ENCODE measurements at places on chromosomes 4 and X.

GRCh38 chr4:17230727-17231126, 281.2 kb downstream of the QDPR start:
- DNase-seq = no peak

DNA sequence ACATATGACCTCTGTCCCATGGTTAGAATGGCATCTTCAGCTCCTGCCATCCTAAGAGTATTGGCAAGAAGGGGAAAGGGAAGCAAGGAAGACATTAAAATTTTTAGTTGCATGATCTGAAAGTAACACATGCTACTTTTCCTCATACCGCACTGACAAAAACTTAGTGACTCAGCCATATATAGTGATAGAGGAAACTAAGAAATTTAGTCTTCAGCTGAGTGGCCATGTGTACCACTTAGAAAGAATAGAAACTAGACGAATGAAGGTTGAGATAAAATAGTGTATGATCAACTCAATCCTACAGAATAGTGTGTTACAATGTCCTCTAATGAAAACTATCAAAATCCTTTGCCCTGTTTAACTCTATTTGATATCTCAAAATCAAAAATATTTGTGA, 164.1 kb downstream of the PPP3CA start:
- DNase-seq = no peak

DNA sequence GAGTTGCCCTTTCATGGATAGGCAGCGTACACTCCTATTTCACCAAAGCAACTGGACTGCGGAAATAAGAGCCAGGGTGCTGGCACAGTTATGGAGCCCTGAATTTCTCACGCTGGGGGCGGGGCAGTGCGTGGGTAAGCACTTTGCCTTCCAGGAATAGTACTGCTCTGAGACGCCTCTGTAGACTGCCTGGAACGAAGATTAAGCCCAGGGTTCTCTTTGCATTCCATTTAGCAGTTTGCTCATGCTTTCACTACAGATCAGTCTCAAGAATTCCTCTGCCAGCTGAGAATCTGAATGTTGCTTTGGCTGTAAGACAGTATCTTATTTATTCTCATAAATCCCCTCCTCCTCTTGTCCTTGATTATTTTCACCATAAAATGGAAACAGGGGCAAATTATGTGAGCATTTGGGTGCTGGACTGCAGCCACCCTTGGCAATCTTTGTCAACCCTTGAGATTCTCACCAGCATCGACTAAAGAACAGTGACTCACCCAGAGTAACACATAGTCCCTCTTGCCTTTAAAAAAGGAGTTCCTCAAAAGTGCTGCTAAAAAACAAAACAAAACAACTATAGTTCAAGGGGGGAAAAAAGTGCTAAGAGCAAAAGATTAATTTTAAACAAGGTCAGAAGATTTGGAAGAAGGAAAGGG, 88.9 kb upstream of the CITED1 start:
- no peak for DNase-seq

- DNase-seq = no peak
Observed at GRCh38 chr4:64796581-64796980, 387.3 kb upstream of the TECRL start.
